ENCODE measurements at places on chromosomes 6 and 20.
A peak's percentile ranks its signal among the peaks of the same experiment; 100 is the strongest.

GRCh38 chr6:27810768-27811450, 101.3 kb downstream of the OR2B2 start:
- DNase-seq, result no peak

DNA sequence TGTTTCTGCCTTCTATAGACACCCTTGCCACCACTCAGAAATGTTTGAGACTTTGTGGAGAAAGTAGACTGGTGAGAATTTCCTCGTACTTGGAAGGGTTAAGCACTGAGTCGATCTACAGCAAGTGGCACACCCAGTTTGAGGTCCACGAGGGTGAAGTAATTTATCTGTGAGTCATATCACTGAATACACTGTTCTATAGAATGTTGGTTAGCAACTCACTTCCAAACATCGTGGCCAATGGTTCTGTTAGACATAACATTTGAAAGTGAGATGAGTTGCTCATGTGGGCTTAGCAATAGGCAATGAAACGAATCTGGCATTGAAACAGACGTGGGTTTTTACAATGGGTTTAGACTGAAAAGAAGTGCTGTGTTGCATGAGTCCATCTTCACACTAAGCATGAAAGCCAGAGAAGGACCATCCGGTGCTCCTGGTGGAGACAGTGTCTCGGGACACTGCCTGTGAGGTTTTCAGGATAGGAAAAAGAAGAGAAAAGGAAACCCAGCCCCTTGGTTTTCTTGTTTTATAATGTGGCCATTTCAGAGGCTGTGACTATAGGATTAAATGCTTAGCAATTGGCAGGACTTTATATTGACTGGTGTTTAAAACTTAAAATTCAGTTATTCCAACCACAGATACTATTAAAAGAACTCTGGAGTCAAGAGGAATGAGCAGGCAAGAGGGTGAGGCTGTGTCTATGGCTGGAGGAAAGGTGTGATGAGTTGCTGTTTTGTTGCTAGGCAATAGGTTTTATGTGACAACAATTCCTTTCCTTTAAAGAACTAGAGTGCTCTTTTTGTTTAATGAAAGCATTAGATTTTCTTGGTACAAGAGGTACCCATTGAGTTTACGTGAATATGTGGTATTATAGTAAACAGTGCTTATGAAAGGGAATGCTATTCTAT, 31.0 kb upstream of the EZR start:
- peak; percentile 7 for DNase-seq

- DNase-seq, result no peak
These were observed 737.4 kb downstream of the KIF16B start for GRCh38 chr20:15835811-15836210.

DNA sequence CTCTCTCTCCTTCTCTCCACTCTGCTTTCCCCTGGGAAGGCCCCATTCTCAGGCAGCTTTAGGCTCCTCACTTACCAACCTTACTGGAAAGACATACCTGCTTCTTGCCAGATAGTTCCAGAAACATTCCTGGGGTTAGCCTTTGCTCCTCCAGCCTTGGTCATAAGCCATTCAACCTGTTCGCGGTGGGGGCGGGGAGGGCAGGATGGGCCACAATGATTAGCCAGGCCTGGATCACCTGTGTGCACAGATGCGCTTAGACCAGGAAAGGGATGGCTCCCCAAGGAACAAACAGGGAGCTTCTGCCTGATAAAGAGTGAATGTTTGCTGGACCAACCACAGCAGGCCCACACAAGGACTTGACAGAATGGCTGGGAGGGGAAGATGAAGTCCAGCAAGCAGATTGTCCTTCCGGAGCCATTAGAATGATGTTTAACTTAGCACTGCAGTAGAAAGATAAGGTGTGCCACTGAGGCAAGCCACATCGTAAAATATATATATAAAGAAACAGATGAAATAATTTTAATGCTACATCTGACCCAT, 57.7 kb upstream of the CDKAL1 start:
- DNase-seq, result no peak

- no peak for DNase-seq
These were observed 152.3 kb upstream of the SCGN start for GRCh38 chr6:25499615-25500235.

GRCh38 chr6:35013701-35014100, 124.6 kb downstream of the ANKS1A start:
- no peak for DNase-seq

DNA sequence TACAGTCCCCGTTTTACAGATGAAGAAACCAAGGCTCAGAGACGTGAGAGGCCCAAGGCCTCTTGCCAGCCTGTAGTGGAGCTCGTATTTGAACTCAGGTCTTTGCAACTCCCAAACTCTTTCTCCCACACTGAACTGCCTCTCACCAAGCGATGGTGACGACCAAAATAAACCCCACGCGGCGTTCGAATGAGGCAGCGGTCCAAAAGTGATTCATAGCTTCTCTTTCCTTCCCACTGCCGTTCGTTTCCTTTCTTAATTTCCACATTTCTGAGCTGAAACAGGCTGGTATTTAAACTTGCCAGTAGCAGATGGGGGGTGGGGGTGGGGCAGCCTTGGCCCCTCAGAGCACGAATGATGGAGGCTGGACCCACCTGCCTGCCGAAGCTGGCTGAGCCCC, 252.9 kb upstream of the KCNG1 start:
- no peak for DNase-seq

DNA sequence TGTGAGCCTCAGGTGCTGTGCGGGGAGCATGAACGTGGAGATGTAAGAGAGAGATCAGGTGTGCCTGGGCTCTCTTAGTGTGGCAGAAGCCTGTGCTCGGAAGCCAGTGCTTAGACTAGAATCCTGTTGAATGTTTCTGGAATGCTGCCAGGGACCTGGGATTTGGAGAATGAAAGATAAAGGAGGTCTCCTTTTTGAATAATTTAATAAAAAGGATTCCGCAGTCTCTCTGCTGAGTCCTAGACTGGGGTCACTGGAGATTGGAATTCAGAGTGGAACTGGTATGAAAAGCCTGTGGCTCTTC, 18.8 kb upstream of the EFCAB8 start:
- no peak for DNase-seq

DNA sequence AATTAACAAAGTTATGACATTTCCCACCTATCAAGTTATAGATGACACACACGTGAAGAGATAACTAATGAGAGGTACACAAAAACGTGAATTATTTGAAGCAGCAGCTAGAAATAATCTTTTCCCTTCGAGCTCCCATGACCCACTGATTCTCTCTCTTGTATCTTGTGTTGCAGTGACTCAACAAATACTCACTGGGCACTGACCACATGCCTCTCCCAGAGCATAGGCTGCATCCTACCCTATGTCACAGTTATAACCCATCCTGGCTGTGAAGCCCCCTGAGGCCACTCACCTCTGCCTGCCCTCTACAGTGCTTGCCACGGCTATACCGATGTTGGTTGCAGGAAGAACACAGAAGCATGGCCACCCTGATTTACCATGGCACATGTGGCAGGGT, 91.8 kb downstream of the INSM1 start:
- DNase-seq, result no peak

GRCh38 chr20:22546344-22546743, 38.0 kb downstream of the FOXA2 start:
- no peak for DNase-seq

DNA sequence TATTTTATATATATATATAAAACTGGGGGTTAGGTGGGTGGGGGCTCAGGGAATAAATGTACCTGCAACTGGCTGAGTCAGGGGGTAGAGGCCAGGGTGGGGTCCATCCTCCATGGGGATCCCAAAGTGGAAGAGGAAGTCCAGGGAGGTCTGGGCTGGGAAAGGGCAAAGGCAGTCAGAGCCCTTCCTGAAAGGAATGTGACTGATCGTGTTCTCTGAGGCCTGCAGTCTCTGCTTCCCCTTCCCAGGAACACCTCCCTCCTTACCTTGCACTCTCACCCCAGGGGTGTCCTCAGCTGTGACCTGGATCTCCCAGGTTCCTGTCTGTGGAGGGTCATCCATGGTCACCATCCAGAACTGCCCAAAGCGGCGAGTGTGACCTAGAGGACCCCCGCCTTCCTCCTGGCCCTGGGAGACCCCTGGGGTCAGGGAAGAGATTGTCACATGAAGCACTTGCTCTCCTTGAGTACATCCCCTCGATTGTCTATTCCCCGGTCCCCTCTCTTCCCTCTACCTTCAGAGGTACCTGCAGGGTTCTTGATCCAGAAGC, 4.7 kb downstream of the SAPCD1 start:
- no peak for DNase-seq

- DNase-seq, result no peak
These were observed 19.4 kb downstream of the NCOA5 start for GRCh38 chr20:46070215-46070900.

DNA sequence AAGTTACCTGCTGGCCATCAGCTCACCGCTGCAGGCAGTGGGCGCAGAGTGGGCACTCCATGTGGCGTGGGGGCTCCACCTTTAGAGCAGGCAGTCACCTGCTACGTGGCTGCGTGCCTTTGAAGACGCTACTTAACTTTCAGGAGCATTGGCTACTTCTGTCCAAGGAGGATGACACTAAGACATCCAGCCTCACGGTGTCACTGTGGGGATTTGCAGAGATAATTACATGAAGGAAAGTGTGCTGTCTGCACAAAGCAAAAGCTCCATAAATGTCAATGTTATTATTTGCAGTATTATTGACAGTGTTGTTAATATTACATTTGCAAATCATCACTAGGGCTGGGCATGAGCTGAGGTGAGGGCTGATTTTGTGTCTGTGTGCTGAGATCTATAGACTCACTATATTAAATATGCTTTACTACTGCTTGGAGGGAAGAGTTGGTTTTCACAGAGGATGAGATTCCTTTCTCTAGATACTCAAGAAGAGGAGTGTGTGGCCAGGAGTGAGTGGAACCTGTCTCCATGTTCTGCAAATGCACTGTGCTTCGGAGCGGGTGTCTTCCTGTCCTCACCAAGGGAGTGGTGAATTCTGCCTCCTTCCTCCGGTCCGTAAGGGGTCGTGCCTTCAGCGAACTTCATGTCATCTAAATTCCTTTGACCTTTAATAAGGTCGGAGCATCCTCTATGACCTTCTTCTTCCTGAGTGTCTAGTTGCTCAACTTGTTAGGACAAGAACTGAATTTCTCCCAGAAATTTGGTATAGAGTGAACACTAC, 165.8 kb upstream of the SYNDIG1 start:
- DNase-seq, result peak; percentile 38

DNA sequence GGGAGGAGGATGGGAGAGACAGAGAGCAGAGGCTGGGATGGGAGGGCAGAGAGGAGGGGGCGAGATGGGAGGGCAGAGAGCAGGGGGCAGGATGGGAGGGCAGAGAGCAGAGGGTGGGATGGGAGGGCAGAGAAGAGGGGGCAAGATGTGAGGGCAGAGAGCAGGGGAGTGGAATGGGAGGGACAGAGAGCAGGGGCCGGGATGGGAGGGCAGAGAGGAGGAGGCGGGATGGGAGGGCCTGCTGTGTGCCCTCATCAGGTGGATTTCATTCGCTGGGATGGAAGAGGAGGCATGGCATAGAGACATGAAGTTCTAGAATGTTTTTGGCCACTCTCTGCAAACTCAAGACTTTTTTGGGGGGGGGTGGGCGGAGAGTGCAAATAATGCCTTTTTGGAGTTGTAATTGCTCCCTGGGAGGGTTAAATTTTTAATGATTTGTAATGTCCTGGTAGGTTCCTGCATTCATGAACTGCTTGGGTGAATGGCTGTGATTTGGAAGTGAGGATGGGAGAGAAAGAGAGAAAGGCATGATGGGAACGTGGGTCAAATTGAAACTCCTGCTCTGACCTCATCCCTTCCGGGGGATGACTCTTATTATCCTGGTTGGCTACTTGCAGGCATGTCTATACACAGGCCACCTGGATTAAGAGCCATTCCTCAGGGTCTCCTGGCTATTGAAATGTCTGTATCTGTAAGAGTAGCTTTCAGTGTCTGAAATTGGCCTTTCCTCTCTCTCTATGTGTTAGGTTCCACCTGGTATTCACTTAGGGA, 162.4 kb upstream of the AGPAT4 start:
- no peak for DNase-seq

- DNase-seq, result no peak
These were observed 6.0 kb downstream of the PCK1 start for GRCh38 chr20:57566803-57567459.

DNA sequence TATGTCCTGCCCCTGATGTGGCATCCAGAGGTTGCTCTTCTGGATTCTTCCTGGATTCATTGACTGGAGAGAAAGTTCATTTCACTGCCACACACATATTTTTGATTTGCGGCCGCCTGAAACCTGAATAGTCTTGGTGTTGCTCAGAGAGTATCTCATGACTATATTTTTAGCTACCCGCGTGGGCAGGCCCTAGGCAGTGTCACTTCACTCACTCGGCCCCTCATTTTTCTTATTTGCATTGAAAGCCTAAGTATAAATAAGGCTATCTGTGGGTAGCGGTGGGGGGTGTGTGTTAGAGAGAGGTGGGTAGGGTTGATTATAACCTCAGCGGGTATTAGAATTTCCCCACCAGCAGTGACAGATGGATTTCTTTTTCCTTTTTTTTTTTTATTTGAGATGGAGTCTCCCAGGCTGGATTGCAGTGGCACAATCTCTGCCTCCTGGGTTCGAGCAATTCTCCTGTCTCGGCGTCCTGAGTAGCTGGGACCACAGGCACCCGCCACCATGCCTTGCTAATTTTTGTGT, 113.5 kb downstream of the JARID2 start:
- no peak for DNase-seq

GRCh38 chr20:57335392-57335791, 5.8 kb downstream of the SPO11 start:
- DNase-seq, result peak; percentile 31

DNA sequence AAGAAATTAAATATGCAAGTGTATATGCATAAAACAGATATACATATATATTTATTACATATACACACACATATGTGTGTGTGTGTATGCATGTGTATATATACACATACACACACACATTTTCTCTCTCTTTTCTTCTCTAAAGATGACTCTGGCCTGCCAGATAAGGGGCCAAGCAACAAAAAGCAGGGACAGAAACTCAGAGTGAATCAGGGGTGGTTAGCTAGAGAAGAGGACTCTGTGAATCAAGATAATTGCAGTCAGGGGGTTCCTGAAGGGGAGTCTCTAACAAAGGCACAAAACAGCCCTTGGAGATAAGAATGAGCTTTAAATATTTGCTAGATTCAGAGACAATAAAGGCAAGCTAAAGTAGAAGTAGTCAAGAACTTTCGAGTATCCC, 650.5 kb downstream of the UTRN start:
- no peak for DNase-seq

DNA sequence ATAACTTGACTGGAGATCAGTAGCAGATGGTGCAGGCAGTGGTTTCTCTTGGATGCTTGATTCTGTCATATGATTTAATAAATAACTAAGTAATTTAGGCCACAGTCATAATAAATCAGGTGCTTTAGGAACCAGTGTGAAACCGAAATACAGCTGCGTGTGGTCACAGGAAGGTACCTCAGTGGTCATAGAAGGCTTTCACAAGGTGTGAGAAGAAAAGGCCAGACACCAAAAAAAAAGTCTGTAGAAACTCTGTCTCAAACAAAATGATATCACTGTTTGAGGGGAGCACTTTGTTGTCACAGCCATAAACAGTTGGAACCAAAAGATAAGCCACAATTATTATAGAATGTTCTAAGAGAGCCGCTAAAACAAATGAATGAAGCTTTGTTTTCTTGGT, 56.5 kb downstream of the ARMC2 start:
- DNase-seq, result no peak

DNA sequence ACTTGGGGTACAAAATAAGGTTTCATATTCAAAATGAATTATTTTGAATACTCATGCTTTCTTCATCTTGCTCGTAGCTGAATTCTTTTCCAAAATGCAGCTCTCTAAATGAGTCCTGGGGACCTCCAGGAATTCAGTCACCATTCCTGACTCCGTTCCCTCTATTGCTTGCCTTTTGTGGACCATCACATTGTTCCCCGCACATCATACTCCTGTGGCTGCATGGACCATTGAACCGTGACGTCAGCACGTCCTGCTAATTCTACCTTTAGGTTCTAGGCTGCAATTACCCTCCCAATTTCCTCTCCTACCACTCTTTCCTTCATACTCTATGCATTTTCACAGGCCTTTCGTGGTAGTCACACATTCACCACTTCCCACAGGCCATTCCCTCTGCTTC, 173.1 kb upstream of the ID4 start:
- no peak for DNase-seq

Data from hippocampal formation (tissue), 2 donors.